Activated T-helper 17 cell treated with anti-CD3 and anti-CD28 coated beads, Interleukin-2, amount 50 U/mL, for 72 hours (primary cell): ENCODE measurements at places on chromosomes 1 and 21. TPM values are rescaled to one million over a fixed set of nuclear protein-coding genes. Genes with fewer than 3 reads are reported as not detected.

- peak; percentile 68 for ATAC-seq
These were observed 84.8 kb upstream of the CACNA1E start for GRCh38 chr1:181398544-181398943.

DNA sequence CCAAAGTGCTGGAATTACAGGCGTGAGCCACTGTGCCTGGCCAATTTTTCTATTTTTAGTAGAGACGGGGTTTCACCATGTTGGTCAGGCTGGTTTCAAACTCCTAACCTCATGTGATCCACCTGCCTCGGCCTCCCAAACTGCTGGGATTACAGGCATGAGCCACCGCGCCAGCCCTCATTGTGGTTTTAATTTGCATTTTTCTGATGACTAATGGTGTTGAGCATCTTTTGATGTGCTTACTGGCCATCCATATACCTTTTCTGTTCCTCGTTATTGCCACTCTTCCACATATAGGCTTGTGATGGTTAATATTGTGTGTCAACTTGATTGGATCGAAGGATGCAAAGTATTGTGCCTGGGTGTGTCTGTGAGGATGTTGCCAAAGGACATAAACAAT, 17.4 kb upstream of the ENAH start:
- ATAC-seq, result no peak

GRCh38 chr21:33419538-33420123, 16.4 kb downstream of the IFNGR2 start:
- ATAC-seq, result no peak

- no peak for ATAC-seq
These were observed 441.6 kb downstream of the SIPA1L2 start for GRCh38 chr1:232188318-232188717.

- no peak for ATAC-seq
These were observed 2.4 kb downstream of the PTPN14 start for GRCh38 chr1:214548988-214549387.

DNA sequence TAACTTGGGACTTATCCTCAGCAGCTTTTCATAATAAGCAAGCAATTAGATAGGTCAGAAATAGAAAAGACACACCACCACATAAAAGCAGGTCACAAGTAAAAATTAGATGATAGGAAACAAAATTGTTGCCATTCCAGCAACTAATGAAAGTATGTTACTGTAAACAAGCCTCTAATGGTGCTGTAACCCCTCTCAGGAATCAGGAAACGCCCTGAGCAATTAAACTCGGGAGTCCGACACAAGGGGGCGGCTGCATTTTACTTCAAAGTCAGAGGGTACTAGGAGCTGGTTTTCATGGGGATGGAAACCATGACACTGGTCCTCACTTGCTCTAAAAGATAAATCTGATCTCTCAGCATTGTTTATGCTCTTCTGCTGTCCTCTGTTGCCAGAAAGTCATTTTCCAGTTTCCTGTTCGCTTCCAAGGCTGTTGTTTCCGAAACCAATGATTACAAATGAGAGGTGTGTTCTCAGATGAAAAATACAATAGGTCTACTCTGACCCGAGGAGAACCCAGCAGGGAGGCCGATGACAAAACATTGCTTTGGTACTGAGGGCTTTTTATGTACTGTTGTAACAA, 93.4 kb downstream of the TGFBR3 start:
- ATAC-seq, result no peak

GRCh38 chr1:9892563-9893528, 17.2 kb downstream of the CTNNBIP1 start:
- no peak for ATAC-seq

DNA sequence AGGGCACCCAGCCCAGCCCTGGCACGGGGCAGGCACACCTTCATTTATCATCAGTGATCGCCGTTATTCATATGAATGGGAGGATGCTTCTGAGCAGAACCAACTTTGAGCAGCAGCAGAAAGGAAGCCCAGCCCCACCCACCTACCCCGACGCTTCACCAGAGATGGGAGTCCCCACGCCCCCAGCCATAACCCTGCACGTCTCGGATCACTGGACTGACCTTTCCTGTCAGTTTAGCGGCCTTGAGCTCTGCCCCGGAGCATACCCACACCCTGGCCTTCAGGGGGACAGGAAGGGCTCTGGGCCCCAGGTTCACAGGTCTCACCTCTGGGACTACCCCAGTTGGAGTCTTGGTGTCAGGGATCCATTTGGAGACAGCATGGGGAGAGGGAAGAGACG, 18.1 kb downstream of the LRP8 start:
- no peak for ATAC-seq

- no peak for ATAC-seq
These were observed 564.2 kb downstream of the KIF26B start for GRCh38 chr1:245718951-245719350.

DNA sequence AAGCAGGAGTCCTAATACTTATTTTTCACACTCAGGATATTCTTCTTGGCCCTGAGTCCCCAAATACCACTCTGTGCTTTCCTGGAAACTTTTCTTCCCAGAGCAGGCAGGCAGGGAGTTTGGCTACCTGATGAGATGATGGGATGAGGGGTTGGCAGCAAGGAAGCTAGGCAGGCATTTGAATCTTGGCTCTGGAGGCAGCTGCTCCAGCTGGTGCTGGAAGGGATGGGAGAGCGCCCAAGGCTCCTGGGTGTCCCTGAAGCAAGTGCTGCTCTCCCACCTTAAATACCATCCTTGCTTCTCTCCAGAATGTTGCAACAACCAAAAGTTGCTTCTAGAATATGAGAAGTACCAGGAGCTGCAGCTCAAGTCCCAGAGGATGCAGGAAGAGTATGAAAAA, 48.0 kb upstream of the TMEM125 start:
- no peak for ATAC-seq

DNA sequence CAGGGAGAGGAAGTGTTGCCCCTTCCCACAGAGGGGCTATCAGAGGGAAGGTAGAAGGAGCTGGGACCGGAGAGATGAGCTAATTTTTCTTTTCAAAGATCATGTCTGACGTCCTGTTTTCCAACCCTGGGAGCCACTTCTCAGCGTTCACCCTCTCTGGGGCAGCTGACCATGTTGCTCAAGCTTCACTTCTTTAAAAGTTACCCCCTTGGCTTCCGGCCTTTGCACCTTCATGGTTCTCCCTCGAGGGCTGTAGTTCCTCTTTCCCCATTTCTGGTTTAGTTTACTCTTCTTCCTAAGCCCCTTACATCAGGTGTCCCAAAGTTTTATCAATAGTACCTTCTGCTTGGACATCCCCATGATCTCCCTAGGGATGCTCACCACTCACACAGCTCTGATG, 23.8 kb upstream of the CSF1 start:
- ATAC-seq, result no peak

DNA sequence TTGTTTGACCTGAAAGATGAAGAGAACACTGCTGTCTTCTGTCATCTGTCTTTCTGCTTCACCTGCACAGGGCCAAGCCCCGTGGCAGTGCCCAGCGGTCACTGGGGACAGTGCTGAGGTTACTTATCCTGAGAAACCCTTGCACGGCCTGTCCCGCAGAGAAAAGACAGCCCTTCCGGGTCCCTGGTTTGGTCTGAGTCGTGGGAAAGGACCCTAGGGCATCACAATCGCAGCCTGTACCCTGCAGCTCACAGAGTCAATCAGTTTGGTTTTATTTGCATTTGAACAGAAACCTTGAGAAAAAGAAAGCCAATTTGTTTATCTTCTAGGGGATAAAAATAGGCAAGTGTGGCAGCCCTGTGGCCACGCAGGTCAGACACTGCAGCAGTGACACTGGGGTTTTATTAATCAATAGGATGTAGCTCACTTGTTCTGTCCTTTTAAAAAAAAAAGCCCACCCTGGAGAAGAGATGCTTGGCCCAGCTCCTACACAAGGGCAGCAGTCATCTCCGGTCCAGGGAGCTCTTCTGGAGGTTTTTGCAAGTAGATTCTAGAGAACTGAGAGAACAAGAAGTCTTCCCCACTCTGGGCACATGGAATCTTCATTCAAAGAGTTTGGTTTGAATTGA, 120.0 kb downstream of the PEX14 start:
- ATAC-seq, result no peak

- no peak for ATAC-seq
These were observed 12.8 kb downstream of the CADM3 start for GRCh38 chr1:159184201-159184600.

GRCh38 chr1:110298991-110299390, 40.2 kb upstream of the RBM15 start:
- no peak for ATAC-seq

GRCh38 chr1:153953859-153954365, 4.5 kb downstream of the CRTC2 start:
- no peak for ATAC-seq

DNA sequence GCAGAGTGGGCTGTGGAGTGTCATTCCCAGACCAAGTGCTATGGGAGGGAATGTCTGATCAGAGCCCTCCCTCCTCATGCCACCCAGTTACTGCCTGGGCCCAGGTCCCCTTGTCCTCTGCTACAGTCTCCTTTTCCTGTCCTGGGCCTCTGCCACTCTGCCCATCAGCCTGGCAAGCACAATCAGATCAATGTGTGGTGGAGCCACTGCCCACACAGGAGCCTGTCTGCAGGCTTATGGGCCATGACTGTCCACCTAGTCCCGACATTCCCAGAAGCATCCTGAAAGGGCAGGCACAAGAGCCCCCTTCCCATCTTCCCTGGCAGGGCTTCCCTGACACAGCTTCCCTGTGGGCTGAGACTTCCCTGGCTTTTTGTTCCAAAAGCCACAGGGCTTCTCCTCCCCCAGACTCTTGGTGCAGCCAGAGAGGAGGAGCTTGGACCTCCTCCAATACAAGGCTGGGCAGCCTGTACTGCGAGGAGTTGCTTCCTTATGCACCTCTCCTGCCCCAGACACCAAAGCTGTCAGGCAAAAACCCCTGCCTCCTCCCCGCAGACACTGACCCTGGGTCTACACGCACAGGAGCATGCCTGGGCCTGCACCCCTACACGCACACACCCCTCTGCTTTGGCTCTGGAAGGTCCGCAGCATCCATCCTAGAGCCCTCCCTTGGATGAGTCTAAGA, 29.2 kb upstream of the CNTN2 start:
- no peak for ATAC-seq

DNA sequence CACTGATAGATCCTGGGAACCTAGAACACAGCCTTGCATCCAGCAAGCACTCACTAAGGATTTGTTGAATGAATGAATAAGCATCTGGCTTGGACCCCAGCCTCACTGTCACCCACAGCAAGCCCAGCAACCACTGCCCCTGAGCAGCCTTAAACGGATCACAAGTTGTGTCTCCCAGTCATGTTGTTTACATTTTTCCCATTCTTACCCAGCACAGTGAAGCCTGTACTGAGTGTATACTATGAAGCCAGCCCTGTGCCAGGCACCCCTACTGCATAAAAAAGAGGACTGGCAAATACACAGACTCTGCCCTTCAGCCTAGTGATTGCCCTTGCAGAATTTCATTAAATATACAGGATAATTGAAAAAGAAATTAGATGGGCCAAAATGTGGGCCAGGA, 30.2 kb downstream of the RRAGC start:
- ATAC-seq, result no peak

DNA sequence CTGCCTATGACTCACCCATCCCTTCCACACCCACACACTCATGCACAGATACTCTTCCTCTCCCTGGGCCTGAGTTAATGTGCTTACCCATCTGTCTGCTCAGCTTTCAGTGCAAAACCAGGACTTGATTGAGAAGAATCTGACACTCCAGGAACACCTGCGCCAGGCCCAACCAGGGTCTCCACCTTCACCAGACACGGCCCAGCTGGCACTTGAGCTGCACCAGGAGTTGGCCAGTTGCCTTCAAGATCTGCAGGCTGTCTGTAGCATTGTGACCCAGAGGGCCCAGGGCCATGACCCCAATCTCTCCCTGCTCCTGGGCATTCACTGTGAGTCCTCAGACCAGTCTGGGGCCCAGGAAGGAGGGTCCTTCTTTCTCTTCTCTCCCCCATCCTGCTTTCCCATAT, 3.5 kb upstream of the SH3BGRL3 start:
- ATAC-seq, result no peak

GRCh38 chr1:235275223-235275622, 52.8 kb downstream of the ARID4B start:
- ATAC-seq, result peak; percentile 33

DNA sequence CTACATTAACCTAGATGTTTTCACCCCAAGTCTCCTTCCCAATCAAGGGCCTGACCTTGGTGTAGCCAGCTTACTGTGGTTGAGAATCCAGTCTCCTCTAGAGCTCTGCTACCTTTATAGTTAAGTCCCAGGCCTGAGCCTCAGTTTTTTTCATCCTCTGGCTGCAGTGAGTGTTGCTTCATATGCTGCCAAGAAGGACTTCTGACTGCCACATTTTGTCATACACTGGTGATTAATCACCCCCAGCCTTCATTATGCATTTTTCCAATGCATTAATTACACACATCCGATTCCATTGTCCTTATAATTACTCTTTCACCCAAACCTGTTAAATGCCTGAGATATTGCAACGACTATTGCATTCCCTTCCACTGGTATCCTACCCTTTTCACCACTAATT, 66.3 kb upstream of the FGGY start:
- no peak for ATAC-seq

DNA sequence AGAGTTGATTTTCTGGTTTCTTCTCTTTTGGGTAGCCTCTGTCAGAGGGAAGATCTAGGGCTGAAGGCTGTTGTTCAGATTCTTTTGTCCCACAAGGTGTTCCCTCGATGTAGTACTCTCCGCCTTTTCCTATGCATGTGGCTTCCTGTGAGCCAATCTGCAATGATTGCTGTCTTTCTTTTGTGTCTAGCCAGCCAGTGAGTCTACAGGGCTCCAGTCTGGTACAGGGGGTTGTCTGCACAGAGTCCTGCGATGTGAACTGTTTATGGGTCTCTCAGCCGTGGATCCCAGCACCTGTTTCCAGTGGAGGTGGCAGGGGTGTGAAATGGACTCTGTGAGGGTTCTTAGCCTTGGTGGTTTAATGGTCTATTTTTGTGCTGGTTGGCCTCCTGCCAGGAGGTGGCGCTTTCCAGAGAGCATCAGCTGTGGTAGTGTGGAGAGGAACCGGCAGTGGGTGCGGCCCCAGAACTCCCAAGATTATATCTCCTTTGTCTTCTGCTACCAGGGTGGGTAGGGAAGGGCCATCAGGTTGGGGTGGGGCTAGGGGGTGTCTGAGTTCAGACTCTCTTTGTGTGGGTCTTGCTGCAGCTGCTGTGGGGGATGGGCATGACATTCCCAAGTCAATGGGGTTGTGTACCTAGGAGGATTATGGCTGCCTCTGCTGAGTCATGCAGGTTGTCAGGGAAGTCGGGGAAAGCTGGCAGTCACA, 81.3 kb upstream of the C21orf91 start:
- ATAC-seq, result no peak

Gene CD48
- 179 TPM for total RNA-seq

Gene TNNT2
- not detected for total RNA-seq

Gene HRNR
- not detected for total RNA-seq

Gene FAM131C
- total RNA-seq, result 0.24 TPM

Gene SRGAP2
- 59.7 TPM for total RNA-seq

Gene SAMD11
- total RNA-seq, result not detected

Gene GIPC2
- total RNA-seq, result 0.35 TPM
